Endothelial cell of umbilical vein (primary cell): ENCODE measurements at places on chromosomes 6 and 20. TPM values are rescaled to one million over a fixed set of nuclear protein-coding genes. Genes with fewer than 3 reads are reported as not detected.

DNA sequence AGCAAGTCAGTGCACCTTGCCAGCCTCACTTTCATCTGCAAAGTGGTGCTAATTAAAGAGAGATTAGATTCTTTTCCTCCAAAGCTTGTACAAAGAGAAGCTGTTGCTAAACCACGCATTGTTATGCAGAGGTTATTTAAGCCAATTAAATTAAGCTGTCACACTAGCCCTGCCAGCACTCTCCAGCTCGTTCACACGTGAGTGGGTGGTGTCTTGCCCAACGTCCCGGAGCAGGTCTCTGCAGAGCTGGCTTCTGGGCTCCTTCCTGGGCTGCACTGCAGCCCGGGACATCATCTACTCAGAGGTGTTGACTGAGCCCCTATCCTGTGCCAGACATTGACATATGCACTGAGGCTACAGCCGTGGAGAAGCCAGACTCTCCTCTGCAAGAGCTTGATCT, 401.6 kb upstream of the SULF2 start:
- no peak for DNase-seq

Gene MAP7
- 0.30 and 0.42 TPM in 2 replicates for total RNA-seq

Gene DSP
- total RNA-seq = 0.32 and 0.77 TPM in 2 replicates

DNA sequence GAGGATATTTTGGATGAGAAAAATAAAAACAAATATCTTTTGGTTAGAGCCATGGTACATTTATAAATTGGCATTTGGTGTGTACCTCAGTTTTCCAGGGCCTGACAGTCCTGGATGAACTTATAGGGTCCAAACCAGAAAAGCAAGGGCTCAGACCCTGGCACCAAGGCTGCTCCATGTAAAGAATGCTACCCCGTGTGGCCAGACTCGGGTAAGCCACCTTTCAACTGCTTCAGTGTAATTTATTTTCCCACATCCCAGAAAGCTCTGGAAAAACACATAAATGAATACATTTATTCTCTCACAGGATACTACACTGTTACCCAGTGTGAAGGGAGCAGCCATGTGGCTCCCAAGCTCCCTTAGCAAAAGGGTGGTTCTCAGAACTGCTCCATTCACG, 13.8 kb downstream of the MRPL14 start:
- no peak for DNase-seq
